ENCODE measurements at places on chromosomes 11 and 22.

DNA sequence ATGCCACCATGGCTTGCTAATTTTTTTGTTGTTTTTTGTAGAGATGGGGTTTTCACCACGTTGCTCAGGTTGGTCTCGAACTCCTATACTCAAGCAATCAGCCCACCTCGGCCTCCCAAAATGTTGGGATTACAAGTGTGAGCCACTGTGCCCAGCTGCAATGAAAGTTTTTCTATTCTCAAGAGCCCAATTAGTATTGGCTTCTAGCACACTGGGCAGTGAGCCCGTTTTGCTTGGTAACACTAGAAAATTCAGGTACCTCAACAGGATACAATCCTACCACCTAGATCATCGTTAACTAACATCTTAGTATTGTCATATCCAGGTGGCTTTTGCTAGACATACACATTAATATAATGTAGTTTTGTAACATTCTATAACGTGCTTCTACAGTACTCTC, 19.0 kb downstream of the SEC14L3 start:
- no peak for DNase-seq

GRCh38 chr22:36036167-36036624, 7.6 kb upstream of the RBFOX2 start:
- DNase-seq, result no peak

GRCh38 chr11:126658306-126659056, 303.0 kb downstream of the ST3GAL4 start:
- no peak for DNase-seq

GRCh38 chr11:134334796-134335571, 3.2 kb downstream of the GLB1L2 start:
- DNase-seq, result no peak
